ENCODE measurements at places on chromosomes 2 and 18.

DNA sequence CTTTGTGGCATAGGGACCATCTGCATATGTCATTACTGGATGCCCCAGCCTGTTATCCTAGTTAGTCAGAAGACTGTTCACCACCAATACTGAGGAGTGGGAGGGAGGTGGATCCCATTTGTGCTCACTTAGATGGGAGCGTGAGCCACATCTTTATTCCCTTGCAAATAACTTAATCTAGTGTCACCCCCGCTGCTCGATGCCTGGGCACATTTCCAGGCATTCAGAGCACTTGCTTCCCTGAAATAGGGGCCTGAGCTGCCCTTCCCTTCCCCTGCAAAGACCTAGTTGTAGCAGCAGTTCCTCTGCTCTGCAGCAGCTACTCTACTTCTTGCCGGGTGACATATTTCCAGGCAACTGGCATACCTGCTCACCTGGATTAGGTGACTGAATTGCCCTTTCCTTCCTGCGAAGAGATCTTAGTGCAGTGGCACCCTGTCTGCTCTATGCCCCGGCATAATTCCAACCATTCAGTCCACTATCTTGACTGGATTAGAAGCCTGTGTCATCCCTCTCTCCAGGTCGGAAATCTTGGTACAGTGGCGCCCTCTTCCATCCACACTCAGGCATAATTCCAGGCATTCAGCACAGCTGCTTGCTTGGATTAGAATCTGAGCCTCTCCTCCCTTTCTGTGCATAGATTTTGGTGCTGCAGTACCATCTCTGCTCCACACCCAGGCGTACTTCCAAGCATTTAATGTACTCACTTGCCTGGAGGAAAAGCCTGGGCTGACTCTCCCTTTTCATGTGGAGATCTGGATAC, 1389.1 kb upstream of the TMEFF2 start:
- DNase-seq = peak; percentile 28

DNA sequence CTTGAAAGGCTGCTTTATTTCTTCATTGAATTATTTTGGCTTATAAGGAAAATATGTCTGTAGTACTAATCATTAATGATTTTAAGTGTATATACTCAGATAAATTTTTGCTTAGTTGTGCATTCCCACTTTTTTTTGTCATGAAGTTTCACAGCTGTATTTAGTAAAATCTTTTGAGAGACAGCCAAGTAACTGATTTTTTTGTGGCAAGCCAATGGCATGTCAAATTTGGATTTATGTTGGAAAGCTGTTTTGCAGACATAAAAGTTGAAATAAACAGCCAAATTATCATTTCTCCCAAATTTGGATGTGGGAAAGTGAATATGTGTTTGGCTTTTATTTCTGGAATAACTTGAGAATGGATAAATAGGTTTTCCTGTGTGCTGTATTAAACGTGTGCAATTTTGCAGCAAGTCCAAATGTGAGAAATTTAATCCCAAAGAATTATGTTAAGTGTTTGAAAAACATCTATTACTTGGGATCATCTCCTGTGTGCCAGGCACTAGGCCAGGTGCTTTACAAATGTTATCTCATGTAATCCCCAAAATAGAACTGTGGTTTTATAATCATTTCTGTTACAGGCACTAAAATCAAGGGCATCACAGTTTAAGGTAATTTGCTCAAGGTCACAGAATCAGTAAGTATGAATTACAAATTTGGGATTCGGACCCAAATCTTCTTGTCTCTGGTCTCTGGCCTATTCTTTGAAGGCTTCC, 160.4 kb downstream of the PTPRM start:
- DNase-seq = no peak

DNA sequence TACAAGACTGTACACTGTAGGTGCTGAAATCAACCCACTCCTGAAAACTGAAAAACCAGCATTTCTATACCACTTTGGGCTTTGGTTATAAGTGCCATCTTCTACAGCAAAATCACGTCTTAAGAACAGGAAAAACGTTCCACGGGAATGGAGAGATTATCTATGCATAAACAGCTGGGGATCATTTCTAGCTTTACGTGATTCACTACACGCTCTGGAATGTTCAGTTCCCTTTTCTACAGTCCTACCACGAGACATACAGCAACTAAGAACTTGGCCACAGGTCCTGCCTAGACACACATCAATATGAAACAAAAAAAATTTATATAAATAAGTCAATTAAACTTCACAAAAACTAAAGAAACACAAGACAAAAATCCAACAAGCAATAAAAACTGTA, 3.6 kb downstream of the CXCR4 start:
- DNase-seq = no peak

- peak; percentile 87 for DNase-seq
Measured at GRCh38 chr18:43661570-43661969, 384.3 kb upstream of the SYT4 start.

DNA sequence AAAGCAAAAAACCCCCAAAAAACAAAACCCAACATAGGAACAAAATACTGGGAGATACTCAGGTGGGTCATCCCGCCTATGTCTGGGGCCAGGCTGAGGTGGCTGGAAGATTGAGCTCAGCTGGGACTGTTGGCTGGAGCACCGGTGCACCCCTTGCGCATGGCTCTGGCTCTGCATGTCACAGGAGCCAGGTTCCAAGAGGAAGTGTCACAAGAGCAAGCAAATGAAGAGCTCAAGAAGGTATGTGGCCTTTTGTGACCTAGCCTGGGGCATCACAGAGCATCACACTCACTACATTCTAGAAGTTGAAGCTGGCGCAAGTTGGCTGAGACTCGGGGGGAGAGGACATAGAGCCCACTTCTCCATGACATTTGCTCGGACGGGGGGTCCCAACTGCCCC, 40.6 kb downstream of the PDCL3 start:
- DNase-seq = no peak

Data from MCF 10A (cell line).